K562 (cell line): ENCODE measurements at places on chromosomes 4 and X. TPM values are rescaled to one million over a fixed set of nuclear protein-coding genes. Genes with fewer than 3 reads are reported as not detected.
A peak's percentile ranks its signal among the peaks of the same experiment; 100 is the strongest.

ANXA5 gene
- 56.7 and 57.0 TPM in 2 replicates for total RNA-seq

VCX3A gene
- 7.6 and 9.2 TPM in 2 replicates for total RNA-seq

PPP4R3C gene
- not detected in 2 replicates for total RNA-seq

HSFX3 gene
- not detected in 2 replicates for total RNA-seq

DOK7 gene
- total RNA-seq: not detected in 2 replicates

MAGEA2B gene
- total RNA-seq: 40.7 and 53.3 TPM in 2 replicates

TFDP3 gene
- not detected in 2 replicates for total RNA-seq

PLAC8 gene
- total RNA-seq: 0.27 and 0.58 TPM in 2 replicates

- no peak for DNase-seq
Measured at GRCh38 chr4:29066861-29067260, 1653.3 kb upstream of the PCDH7 start.

- DNase-seq: no peak
Measured at GRCh38 chr4:95798727-95799126, 41.2 kb upstream of the PDHA2 start.

GRCh38 chr4:106676173-106676921 lies 307.8 kb upstream of the GIMD1 start:
- DNase-seq: no peak

DNA sequence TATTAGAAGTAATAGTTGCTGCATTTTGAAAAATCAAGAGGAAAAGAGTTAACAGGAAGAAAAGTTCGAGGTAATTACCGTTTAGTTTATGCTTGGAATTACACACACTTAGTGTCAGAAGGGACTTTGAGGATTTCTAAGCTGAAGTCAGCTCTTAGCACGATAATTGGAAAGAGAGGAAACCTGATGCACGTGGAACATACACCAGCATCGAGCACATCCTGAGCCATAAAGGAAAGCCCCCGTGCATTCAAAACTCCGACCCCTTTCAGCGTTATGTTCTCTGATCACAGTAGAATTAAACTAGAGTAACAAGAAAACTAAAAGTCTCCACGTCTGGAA lies 400 bp upstream of the PAQR3 start:
- peak; percentile 18 for DNase-seq

DNA sequence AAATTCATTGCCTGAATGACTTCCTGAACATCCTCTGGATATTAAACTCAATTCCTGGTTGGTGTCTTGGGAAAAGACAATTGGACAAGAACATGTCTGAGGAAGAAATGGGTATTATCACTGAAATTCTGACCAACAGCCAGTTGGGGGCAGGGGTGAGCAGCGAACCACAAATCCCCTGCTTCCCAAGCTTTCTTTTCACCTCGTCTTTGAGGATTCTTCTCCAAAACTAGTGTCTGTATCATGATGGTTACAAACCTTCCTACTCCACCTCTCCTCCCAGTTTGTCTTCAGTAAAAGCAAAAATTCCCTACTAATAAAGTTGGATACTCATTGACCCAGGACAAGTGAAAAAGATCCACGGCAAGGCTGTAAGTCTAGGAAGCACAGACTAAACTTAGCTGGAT lies 48.3 kb upstream of the WDR1 start:
- DNase-seq: peak; percentile 68

GRCh38 chrX:68376373-68376772 lies 56.9 kb downstream of the OPHN1 start:
- no peak for DNase-seq

GRCh38 chr4:138598226-138598625 lies 356.1 kb upstream of the SLC7A11 start:
- no peak for DNase-seq

- no peak for DNase-seq
Measured at GRCh38 chr4:122503214-122503613, 46.7 kb upstream of the IL2 start.

DNA sequence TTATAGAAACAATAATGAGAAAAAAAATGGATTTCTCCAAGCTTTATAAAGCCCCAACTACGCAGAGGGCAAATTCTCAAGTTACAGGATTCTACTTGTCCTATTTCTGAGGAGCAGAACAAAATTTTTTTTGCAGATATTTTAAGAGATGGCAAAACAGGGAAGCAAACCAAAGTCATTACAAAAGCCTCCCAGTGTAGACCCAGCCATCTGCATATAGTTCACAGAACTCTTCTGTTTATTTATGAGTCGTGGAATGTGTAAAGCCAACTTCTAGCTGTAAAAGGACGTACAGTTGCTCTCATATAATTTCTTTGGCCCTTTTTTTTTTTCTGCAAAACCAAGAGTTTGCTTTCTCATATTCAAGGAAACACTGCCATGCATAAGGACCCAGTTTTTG lies 120.4 kb downstream of the PCDH7 start:
- no peak for DNase-seq

GRCh38 chr4:89556601-89557305 lies 249.2 kb upstream of the GPRIN3 start:
- no peak for DNase-seq
